ENCODE measurements at places on chromosomes 6 and 20.

- DNase-seq: no peak
Observed at GRCh38 chr6:165055231-165055630, 254.2 kb downstream of the C6orf118 start.

DNA sequence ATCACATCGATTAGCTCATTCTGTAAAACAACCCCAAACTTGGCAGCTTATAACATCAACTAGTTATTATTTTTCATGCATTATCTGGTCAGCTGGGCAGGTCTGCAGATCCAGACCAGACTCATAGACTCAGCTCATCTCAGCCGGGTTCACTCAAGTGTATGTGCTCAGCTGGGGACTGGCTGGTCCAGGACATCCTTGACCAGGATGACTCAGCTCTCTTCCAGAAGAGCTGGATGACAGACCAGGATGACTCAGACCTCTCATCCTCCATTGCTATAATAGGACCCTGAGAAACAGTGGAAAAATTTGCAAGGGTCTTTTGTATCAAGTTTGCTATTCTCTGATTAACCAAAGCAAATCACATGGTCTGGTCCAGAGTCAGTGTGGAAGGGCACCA, 312.5 kb upstream of the PLCB4 start:
- DNase-seq: peak; percentile 14

GRCh38 chr6:79208816-79209215, 25.7 kb downstream of the HMGN3 start:
- no peak for DNase-seq

- no peak for DNase-seq
Observed at GRCh38 chr20:45432294-45432693, 16.4 kb downstream of the PIGT start.

DNA sequence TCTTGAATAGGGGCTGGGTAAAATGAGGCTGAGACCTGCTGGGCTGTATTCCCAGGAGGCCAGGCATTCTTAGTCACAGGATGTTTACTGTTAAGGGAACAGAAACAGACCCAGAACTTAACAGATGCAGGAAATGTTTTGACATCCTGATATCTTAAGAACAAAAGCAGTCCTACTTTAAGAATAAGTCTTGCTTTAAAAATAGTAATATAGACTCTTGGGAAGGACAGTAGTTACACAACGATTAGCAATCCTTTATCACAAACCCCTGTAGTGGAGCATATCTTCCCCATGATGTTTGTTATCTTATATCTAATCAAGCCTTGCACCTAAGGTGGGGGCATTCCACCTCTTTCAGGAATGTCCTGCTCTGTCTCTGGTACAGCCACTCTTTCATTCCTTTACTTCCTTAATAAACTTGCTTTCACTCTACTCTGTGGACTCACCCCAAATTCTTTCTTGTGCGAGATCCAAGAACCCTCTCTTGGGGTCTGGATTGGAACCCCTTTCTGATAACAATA, 493.7 kb upstream of the SULF2 start:
- DNase-seq: no peak

GRCh38 chr20:60900618-60901017, 351.4 kb upstream of the CDH4 start:
- no peak for DNase-seq

GRCh38 chr20:57416296-57417022, 25.3 kb downstream of the RBM38 start:
- DNase-seq: no peak
